ENCODE measurements at places on chromosomes 7 and 10. TPM values are rescaled to one million over a fixed set of nuclear protein-coding genes. Genes with fewer than 3 reads are reported as not detected.

HOXA13 gene
- not detected for total RNA-seq

TUBAL3 gene
- not detected for total RNA-seq

LIPJ gene
- not detected for total RNA-seq

- DNase-seq, result peak; percentile 68
Measured at GRCh38 chr10:100743626-100744135, 1.7 kb upstream of the PAX2 start.
